Stimulated activated CD8-positive, alpha-beta memory T cell treated with anti-CD3 and anti-CD28 coated beads, Interleukin-4, amount 100 ng/mL, for 1 hour (primary cell): ENCODE measurements at places on chromosomes 4 and X.

DNA sequence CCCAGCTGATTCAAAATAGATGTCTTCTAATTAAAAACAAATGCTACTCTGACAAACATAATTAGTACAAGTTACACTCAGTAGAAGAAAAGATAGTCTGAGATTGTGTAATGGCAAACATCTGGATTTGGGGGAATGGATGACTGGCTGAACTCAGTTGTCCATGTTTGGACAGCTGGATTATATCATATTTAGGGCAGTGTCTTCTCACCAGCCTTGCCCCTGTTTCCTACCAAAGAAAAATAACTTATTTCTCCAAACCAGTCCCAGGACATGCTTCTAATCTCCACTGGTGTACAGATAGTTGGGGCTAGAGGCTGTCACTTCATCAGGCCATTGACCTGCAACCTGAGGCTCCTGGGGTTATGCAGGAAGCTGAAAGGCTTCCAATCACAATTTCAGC lies 237.3 kb downstream of the USP46 start:
- no peak for DNase-seq

DNA sequence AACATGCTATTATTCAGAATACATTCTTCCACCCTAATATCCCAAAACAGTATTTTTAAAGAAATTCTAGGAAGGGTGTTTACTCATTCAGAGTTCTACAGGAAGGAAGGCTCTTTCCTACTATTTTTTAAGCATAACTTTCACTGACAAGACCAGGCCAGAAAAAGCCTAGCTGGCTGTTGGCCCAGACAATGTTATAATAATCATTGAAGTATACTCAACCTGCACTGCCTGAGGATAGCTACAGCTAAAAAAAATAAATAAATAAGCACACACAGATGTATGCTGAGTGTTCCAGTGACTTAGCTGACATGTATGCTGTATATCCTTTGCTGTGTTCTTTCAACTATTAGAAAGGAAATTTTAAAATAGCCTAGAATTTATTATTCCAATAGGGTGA lies 145.8 kb upstream of the SPRY1 start:
- DNase-seq = no peak

DNA sequence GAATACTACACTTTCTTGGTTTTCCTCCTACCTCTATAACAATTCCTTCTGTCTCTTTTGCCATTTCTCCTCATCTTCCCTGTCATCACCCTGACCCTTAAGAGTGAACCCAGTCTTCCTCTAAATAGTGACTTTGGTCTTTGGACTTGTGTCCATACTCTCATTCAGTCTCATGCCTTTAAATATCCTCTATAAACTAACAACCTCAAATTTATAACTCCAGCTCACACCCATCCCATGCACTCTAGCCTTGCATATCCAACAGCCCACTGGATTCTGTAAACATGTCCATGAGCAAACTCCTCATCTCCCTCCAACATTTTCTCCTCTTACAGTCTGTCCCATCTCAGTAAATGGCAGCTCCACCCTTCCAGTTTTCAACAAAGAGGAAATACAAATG lies 15.0 kb downstream of the BCLAF3 start:
- DNase-seq = no peak

DNA sequence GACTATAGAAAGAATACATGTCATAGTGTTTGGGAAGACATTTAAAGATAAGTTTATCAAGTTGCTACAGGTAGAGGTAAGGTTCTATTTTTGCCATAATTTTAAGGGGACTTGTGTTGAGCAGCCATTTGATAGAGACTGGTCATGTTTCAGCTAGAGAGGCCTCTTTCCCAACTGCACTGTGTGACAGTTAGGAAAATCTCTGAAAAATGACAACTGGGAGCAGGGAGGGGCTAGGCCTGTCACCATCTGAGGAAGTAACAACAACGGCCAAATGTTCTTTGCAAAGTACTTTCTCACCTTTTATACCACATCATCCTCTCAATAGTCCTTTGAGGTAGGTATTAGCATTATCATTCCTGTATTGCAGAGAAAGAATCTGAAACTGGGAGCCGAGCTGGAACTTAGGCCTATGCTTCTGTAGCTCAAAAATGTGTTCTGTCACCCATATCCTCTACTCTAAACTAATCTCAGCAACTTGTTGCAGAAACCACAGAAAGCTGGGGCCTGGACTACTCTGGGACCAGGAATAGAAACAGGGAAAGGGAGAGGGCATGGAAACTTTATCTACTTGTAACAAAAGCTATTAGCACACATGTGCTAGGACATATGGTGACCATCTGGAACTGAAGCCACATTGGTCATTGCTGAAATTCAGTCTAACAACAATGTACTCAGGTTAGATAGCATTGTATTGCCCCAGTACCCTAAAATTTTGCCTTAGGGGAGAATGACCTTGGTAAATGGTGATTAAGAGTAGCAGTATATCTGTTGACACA lies 198.9 kb downstream of the MID1IP1 start:
- no peak for DNase-seq

GRCh38 chr4:1072830-1073446 lies 40.4 kb downstream of the RNF212 start:
- no peak for DNase-seq

DNA sequence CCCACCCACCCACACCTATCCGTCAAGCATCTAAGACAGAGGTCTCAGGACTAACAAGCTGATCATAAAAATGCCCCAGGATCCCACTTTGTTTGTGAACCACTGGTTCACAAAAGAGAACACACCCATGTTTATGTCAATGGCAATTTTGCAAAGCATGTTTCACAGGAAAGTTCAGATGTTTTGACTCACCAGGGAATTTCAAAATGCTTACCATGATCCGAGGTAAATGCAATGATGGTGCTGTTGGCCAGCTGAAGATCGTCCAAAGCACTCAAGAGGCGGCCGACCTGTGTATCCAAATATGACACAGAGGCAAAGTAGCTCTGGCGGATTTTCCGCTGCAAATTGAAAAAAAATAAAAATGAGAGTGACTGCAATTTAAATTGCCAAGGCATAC lies 15.0 kb downstream of the IDS start:
- no peak for DNase-seq

DNA sequence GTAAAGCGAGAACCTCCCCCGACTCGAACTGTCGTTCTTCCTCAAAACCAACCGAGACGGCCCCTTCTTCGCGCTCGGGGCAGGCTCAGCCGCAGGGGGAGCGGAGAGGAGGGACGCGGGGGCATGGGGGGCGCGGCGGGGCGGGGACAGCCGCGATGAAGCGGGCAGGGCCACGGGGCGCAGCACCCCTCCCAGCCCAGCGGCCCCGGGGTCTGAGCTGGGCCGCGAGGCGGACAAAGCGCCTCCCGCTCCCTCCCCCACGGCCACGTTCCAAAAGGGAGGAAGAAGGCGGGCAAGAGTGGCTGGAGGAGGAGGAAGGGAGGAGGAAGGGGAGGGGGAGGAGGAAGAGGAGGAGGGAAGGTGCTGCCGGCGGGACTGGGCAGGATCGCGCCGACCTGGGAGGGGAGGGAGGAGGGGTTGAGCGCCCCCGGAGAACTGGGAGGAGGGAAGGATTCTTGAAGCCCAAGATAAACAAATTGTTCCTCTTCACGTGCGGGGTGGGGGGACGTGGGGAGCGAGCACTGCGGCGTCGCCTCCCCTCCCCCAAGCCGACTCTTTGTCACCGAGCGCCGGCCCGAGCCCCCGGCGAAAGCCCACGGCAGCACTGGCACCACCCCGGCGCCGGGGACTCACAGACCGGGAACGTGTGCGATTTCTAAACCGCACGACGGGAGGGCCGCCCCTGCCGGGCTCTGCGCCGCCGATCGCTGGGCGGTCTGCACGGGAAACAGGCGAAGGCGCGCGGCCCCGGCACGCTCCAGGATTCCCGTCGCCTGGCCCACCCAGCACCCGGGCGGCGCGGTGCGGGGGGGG lies 2.9 kb downstream of the MAML3 start:
- DNase-seq = no peak

DNA sequence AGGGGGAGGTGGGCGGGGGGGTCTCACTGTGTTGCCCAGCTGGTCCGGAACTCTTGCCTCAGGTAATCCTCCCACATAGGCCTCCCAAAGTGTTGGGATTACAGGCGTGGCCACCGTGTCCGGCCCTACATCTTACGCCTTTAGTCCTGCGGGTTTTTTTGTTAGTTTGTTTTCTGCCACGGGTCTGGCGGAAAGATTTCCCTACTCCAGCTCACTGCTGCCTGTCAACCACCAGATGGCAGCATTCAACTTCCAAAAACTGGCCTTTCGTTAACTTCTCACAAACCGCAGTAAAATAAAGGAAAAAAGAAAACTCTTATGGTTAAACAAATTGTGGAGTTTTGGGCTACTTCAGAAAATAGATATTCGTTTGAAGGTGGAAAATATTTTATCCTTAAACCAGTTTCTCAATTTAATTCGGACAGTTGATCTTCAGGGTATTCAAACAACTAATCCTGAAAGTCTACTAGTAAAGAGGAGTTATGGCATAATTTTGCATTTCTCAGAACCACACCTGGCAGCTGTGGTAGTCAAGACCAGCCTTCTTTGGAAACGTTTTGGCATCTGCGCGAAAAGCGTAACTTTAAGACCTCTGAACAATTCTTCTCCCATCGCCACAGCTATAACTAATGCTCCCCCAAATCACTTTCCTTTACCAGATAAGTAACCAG lies 41.1 kb downstream of the LUZP4 start:
- no peak for DNase-seq

DNA sequence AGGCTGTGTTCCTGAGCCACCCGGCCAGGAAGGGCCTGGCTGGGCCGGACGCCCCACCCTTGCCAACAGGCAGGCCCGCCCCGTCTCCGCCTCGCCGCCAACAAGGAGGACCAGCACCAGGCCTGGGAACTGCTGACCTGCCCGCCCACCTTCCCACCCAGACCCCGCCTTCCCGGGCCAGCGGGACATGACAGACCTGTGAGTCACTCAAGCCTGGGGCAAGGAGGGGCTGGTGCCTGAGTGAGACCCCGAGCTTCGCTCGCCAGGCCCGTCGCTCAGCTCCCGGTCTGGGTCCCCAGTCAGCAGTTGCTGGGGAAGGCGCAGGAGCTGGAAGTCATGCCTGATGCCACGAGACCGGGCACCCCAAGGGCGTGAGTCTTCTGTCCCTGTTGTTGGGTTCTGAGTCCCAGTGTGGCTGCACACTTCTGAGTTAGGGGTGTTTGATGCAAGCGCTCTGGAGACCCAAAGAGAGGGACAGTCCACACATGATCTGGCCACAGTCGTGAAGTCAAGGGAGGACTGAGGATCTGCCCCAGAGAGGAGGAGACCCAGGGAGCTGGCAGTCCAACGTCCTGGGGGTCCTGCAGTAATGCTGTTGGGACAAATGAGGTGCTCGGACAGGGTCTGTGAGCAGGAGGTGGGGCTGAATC lies at the start of gene DNASE1L1:
TSS of gene DNASE1L1 (minus strand) at position 33 of the 650 bp plus-strand sequence. CDS start 3,686 bp downstream, outside the sequence.
- no peak for DNase-seq

DNA sequence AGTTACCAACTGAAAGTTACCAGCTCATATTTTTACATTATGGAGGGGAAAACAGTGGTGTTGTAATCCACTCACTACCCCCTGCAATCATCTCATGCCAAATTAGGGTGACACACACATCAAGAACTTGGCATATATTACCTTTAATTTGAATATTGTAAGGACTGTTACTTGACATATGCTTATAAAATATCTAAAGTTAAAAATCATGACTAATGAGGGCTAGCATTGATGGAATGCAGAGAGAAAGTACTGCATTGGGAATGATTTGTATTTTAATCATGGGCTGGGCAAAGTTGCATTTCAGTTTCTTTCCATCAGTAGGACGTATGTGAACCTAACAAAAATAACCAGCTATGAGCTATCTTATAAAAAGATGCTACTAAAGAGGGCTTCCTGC lies 517.5 kb upstream of the GRIA3 start:
- DNase-seq = no peak

GRCh38 chrX:82912382-82912781 lies 595.7 kb upstream of the POU3F4 start:
- no peak for DNase-seq

DNA sequence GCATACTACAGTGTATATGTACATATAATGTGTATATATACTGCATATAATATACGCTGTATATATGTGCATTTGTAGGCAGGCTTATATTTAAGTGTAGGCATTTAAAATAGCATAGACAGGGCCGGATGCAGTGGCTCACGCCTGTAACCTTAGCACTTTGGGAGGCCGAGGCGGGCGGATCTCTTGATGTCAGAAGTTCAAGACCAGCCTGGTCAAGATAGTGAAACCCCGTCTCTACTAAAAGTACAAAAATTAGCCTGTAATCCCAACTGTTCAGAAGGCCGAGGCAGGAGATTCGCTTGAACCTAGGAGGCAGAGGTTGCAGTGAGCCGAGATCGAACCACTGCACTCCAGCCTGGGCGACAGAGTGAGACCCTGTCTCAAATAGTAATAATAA lies 78.4 kb downstream of the JAKMIP1 start:
- DNase-seq = no peak

- DNase-seq = no peak
Measured at GRCh38 chr4:161188578-161188977, 975.2 kb downstream of the FSTL5 start.

- DNase-seq = no peak
Measured at GRCh38 chr4:2400841-2401609, 17.4 kb downstream of the ZFYVE28 start.

DNA sequence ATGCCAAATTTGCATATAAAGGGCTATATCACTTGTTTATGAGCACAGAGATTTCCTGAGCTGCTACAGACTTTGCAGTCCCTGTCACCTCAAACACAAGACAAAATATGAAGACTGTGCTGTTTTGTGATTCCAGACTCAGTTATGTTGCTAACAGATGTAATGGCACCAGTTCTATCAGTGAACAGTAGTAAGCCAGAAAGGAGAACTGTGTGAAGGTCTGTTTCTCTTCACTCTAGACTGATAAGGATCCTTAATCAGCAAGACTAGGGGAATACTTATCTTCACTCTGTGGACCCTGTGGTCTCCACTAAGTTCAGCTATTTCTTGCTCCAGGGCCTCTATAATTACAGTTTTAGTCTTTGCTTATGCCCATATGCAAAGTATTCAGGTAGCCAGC lies 82.7 kb downstream of the ANXA5 start:
- DNase-seq = no peak

GRCh38 chr4:909131-909571 lies 23.0 kb downstream of the GAK start:
- DNase-seq = no peak

GRCh38 chrX:18888281-18888680 lies 95.6 kb downstream of the PHKA2 start:
- no peak for DNase-seq

DNA sequence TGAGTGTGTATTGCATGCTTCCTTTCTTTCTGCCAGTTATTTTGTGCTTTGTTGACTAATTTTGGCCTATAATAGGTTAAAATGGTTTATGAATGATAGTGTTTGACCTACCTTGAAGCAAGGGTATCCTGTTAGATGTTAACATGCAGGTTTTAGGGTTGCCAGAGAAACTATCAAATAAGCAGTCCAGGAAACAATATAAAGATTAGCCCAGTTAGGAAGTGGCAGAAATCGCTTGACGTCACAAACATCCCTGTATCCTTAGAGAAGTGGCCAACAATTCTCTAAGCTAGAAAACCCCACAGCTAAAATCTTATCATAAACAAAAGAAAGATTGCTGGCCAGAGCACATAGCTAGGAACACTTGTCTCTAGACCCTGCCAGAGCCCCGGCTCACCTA lies 3.8 kb downstream of the NAP1L5 start:
- DNase-seq = no peak

GRCh38 chr4:45477311-45477733 lies 646.5 kb downstream of the GABRG1 start:
- DNase-seq = no peak
